ENCODE measurements at places on chromosomes 13 and 19.

GRCh38 chr13:49561062-49561410 is 24.3 kb downstream of the RCBTB1 start:
- H3K4me3 ChIP-seq = no peak overlapping the region
- no peak for DNase-seq
- no peaks in the 10 kb centered on the region for H3K4me1 ChIP-seq
- no peaks in the 10 kb centered on the region for H3K27me3 ChIP-seq

DNA sequence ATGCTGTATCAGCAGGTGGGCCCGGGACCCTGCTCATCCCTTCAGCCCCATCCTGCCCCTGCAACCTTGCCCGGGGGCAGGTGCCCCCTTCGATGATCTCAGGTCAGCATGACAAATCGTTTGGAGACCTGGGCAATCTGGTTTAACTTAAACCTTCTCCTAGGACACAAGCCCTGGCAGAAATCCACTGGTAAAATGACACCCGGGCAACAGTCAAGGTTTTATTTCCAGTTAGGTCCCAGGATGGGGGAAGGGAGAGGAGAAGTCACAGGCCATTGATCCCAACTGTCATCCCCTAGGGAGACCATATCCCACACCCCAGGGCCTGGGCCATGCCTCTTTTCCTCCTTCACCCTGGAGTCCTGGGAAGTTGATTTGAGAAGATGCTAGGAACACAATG is 1.8 kb upstream of the PLIN5 start:
- no peaks in the 10 kb centered on the region for H3K36me3 ChIP-seq
- peaks cover 19% of the 10 kb centered on the region for H3K27me3 ChIP-seq
- H3K4me3 ChIP-seq = no peak overlapping the region
- peaks cover 15% of the 10 kb centered on the region for H3K4me1 ChIP-seq

GRCh38 chr13:26255691-26256277 is 1.9 kb downstream of the CDK8 start:
- no peaks in the 10 kb centered on the region for H3K27me3 ChIP-seq
- no peak overlapping the region for H3K27ac ChIP-seq
- H3K4me1 ChIP-seq = peaks cover 36% of the 10 kb centered on the region
- peak overlapping the region; percentile 92 for H3K4me3 ChIP-seq
- peaks cover 7% of the 10 kb centered on the region for H3K36me3 ChIP-seq

DNA sequence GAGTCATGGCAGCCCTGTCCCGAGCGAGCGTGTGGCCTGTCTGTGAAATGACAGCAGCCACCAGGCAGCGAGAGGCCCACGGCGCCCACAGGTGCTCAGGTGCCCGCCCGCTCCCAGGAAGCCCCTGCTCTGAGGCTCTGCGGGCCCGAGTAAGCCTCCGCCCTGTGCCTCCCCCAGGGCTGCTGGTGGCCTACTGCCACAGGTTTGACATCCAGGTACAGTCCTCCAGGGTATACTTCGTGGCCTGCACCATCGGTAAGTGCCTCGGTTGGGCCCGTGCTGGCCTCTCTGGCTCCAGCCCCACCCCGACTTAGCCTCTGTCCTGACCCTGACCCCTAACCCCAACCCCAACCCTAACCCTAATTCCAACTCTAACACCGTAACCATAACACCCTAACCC is 15.0 kb upstream of the TMPRSS9 start:
- no peaks in the 10 kb centered on the region for H3K4me1 ChIP-seq
- no peak for DNase-seq
- H3K27ac ChIP-seq = no peak overlapping the region

GRCh38 chr13:104281910-104282309 is 1215.7 kb upstream of the SLC10A2 start:
- no peaks in the 10 kb centered on the region for H3K27me3 ChIP-seq
- H3K4me1 ChIP-seq = no peaks in the 10 kb centered on the region
- H3K36me3 ChIP-seq = no peaks in the 10 kb centered on the region
- no peak for DNase-seq
- H3K27ac ChIP-seq = no peak overlapping the region

GRCh38 chr13:45816427-45816826 is 35.1 kb downstream of the SIAH3 start:
- H3K4me1 ChIP-seq = no peaks in the 10 kb centered on the region
- no peaks in the 10 kb centered on the region for H3K36me3 ChIP-seq
- no peak for DNase-seq

DNA sequence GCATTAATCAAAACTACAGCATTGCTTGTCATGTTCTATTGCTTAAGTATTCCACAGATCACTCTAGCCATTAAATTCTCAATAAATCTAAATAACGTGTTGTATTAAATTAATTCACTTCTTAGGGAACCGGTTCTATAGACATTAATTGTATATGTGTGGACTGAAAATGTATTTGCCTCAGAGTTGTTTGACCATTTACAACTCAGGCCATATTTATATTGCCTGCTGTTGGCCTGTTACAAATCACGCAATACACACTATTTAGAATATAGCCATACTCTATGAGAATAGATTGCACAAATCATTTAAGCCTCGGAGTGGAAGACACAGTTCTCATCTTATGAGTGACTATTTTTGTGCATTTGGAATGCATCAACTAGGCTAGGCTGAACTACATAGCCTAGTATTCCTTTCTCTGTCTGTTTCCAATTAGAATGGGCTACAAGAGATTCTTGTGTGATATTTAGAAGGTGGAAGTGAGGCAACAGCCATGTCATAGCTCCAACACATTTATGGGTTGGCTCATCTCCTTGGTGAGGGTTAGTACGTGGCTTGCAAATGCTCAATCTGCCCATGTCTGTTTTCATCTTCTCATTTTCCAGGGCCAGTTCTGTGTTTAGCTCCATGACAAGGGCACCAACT is 1116.1 kb downstream of the PCDH9 start:
- no peaks in the 10 kb centered on the region for H3K36me3 ChIP-seq
- H3K4me3 ChIP-seq = no peak overlapping the region
- H3K4me1 ChIP-seq = no peaks in the 10 kb centered on the region
- H3K27me3 ChIP-seq = no peaks in the 10 kb centered on the region
- H3K27ac ChIP-seq = no peak overlapping the region

DNA sequence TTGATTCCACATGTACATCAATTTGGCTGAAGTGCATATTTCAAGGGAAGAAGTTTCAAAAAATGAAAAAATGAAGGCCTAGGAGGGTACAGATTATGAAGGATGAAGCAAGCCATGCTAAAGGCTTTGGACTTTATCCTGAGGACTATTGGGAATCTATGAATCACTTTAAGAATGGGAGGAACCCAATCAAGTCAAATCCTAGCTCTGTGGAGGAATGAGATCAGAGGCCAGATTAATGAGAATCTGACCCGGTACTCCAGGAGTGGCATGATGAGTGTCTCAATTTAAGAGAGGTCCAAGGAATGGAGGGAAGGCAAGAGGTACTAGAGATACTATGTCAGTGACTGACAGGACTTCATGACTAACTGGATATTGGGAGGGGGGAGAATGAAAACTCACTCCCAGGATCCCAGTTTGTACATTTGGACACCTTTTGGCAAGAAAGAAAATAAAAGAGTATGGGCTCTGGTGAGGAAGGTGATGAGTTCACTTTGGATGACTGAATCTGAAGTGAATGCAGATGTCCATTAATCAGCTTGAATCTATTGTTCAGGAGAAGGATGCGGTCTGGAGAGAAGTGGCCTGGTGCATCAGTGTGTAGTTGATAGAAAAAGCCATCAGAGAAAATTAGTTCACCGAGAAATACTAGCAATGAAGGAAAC is 349.0 kb downstream of the EFNB2 start:
- no peaks in the 10 kb centered on the region for H3K27me3 ChIP-seq
- DNase-seq = no peak
- no peaks in the 10 kb centered on the region for H3K36me3 ChIP-seq
- H3K4me1 ChIP-seq = no peaks in the 10 kb centered on the region

DNA sequence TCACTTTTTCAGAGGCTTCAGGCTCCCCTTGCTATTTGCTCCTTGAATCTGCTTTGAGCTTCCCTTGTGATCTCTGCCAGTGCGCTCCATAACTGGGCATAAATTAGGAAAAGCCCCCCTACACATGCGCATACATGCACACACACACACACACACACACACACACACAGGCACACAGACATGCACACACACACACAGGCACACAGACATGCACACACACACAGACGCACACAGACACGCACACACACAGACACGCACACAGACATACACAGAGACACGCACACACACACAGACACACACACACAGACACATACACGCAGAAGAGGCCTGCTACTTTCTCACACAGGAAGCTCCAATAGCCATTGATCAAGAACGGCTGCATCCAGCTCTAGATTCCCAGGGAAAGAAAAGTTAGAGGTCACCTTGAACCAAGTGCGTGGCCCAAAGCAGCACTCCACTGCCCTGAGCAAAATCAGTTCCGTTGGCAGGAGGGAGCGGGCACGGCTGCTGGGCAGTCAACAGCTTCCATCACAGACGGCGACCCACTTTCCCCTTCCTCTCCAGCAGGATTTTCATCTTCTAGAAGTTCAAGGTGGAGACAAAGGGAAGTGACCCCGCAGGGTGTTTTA is 145.6 kb downstream of the DPF1 start:
- no peak for DNase-seq
- H3K27ac ChIP-seq = peak overlapping the region; percentile 46
- peaks cover 24% of the 10 kb centered on the region for H3K4me1 ChIP-seq
- no peaks in the 10 kb centered on the region for H3K27me3 ChIP-seq

DNA sequence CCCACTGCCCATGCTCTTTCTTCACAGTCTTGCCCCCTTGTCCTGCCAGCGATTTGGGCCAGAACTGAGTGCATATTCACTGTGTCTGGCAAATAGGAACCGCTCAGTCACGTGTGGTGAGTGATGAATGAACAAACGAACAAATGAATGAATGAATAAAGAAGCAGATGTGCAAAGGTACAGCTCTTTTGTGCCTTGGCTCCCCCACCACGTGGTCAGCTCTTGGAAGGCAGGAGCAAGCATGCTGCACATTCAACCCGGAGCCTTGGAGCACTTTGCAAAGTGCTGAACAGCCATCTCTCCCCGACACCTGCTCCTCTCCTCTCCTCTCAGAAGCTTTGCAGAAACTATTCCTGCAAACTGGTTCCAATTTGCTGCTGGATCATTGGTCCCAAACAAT is 52.4 kb downstream of the LATS2 start:
- H3K4me1 ChIP-seq = peaks cover 8% of the 10 kb centered on the region
- H3K27ac ChIP-seq = no peak overlapping the region
- H3K27me3 ChIP-seq = no peaks in the 10 kb centered on the region
- H3K4me3 ChIP-seq = no peak overlapping the region
- no peaks in the 10 kb centered on the region for H3K36me3 ChIP-seq
- DNase-seq = no peak

- no peak for DNase-seq
- no peaks in the 10 kb centered on the region for H3K4me1 ChIP-seq
- peaks cover 4% of the 10 kb centered on the region for H3K27me3 ChIP-seq
- H3K27ac ChIP-seq = no peak overlapping the region
- H3K36me3 ChIP-seq = peaks cover 2% of the 10 kb centered on the region
- H3K4me3 ChIP-seq = no peak overlapping the region
Measured at GRCh38 chr13:113348591-113348990, 15.3 kb downstream of the GRTP1 start.

GRCh38 chr19:41541990-41542584 is 33.9 kb upstream of the CEACAM21 start:
- peaks cover 59% of the 10 kb centered on the region for H3K4me1 ChIP-seq
- H3K4me3 ChIP-seq = peak overlapping the region; percentile 70
- peaks cover 13% of the 10 kb centered on the region for H3K36me3 ChIP-seq
- DNase-seq = peak; percentile 56

DNA sequence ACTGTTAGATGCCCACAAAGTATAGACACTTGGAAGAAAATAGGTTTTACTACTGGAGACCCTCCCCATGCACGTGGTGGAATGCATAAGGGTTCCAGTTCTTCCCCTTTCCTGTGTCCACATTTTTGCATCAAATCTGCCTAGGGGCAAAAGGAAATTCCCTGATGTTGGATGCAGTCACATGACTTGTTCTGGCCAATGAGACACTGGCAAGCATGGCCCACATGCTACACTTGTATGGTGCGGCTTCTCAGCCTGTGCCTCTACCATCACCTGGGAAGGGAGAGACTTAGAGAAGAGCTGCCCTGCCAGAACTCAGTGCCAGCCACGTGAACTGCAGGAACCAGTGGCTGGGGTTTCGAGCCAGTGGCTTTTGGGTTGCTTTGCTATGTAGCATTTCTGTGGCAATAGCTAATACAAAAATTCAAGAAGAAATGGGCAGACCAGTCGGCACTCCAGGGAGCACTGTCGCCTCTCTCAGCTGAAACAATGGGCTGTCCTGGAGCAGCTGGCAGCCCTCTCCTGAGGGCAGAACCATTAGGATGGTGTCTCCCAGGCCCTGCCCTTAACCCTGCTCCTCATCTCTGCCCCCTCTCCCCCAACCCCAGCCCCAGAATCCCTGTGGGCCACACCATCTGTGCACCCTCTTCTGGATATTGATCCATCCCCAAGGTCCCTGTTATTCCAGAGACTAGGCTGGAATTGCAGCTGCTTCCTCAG is 634.0 kb downstream of the UQCRFS1 start:
- H3K27me3 ChIP-seq = no peaks in the 10 kb centered on the region
- no peak for DNase-seq
- no peak overlapping the region for H3K4me3 ChIP-seq
- no peak overlapping the region for H3K27ac ChIP-seq
- no peaks in the 10 kb centered on the region for H3K4me1 ChIP-seq
- no peaks in the 10 kb centered on the region for H3K36me3 ChIP-seq

DNA sequence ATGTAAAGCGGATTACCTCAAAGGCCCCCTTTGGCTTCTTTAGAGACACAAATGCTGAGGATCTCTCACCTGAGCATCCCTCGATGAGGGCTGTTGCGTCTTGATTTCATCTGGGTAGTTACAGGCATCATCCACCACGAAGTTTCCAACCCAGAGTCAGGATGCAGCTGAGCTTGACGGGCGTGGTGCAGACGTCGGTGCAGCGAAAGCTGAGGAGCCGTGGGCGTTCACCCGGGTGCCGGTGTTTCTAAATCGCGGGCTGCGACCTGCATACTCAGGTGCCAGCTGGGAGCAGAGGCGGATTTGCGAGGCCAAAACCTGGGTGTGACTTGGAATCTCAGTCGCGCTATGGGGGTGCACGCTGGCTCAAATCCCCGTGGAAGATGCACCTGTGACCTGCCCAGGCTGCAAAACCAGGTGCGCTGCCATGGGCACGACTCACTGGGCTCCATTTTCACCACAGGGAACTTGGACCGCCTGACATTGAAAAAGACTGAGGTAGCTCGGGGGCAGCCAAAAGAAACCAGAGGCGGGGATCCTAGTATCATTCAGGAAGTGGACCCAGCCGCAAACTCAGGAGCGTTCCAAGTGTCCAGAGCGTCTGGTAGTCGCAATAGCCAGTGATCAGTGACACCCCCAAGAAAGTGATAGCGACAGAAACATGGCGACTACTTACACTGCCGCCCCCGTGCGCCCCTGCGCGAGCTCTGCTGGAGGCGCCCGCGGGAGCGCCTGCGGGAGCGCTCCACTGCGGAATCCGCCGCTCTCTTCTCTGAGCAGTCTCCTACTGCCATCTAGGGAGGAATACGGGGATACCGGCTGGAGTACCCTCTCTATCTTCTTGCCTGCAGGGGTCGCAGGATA is 36.4 kb upstream of the IGFL4 start:
- DNase-seq = no peak
- no peaks in the 10 kb centered on the region for H3K4me1 ChIP-seq
- no peak overlapping the region for H3K4me3 ChIP-seq
- H3K36me3 ChIP-seq = no peaks in the 10 kb centered on the region
- no peak overlapping the region for H3K27ac ChIP-seq
- peaks cover 68% of the 10 kb centered on the region for H3K27me3 ChIP-seq
